IMR-90 (cell line): ENCODE measurements at places on chromosomes 11 and 22. TPM values are rescaled to one million over a fixed set of nuclear protein-coding genes. Genes with fewer than 3 reads are reported as not detected.

NLRP10 gene
- 25.6 and 36.7 TPM in 2 replicates for total RNA-seq

DNA sequence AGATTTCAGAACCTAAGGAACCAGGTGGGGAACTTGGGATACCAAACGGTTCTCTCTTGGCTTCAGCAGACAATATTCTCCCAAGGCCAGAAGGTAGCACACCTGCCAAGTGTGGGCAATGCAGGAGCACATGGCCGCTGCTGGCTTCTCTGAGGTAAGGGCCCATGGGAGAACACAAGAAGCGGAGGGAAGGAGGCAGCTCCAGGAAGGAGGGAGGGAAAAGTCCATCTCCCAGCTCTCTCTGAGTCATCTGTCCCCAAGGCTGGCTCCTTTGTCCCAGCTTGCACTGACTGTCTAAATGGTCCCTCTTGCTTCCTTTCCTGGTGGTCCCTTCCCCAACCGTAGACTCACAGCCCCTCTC, 557.9 kb upstream of the CADM1 start:
- no peak for DNase-seq
- no peak overlapping the region for H3K4me3 ChIP-seq
- no peaks in the 10 kb centered on the region for H3K36me3 ChIP-seq
- no peak overlapping the region for H3K27ac ChIP-seq
- H3K4me1 ChIP-seq = no peaks in the 10 kb centered on the region
- no peaks in the 10 kb centered on the region; the same call in 1 of the 2 replicates for H3K27me3 ChIP-seq

DNA sequence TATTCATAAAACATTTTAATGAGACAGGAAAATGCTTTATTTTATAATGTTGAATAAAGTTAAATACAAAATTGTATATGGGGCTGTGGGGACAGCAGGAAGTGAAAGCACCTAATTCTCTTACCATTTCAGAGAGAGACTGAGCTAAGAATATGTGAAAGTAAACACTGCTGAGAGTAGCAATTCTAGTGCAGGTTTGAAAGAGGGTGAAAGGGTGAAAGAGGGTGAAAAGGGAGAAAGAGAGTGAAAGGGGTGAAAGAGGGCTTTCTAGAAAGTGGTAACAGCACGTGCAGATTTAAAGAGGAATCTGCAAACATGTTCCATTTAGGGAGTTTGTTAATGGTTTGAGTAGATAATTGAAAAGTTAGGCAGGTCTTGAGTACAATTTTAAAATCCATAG, 652.0 kb upstream of the CCDC90B start:
- H3K4me3 ChIP-seq = no peak overlapping the region
- H3K36me3 ChIP-seq = no peaks in the 10 kb centered on the region
- no peaks in the 10 kb centered on the region for H3K27me3 ChIP-seq
- H3K4me1 ChIP-seq = no peaks in the 10 kb centered on the region
- no peak for DNase-seq

GRM5 gene
- total RNA-seq = under 0.01 TPM in 2 replicates

DNA sequence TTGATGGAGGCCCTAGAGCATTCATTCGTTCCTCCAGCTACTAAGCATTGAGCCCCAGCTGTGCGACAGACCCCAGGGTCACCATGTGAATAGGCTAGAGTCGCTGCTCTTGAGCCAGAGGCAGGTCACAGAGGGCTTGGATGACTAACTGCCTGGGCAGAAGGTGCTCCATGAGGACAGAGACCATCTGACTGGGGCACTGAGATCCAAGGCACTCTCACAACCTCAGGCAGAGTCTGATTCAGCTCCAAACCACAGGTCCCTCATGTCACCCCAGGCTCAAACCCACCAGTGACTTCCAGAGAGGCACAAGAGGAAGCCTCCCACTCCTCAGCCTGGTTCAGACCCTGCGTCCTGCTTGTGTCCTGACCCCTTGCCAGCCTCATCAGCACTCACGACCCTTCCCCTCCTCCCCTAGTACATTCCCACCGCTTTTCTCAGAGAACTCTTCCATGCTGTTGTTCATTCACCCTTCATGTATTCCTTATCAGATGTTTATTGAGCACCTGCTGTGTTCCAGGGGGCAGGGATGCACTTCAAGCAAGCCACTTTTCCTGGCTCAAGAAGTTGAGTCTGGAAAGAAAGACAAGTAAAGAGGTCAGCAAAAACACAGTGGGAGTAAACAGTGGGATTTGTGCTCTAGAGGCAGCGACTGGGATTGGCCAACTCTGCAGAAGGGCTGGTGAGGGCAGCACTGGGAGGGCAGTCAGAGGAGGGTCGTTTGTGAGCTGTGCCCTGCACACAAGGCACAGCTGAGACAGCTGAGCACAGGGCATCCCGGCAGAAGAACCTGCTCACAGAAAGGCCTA, 9.3 kb downstream of the OAF start:
- H3K4me1 ChIP-seq = peaks cover 24% of the 10 kb centered on the region
- DNase-seq = no peak
- no peaks in the 10 kb centered on the region for H3K27me3 ChIP-seq
- H3K4me3 ChIP-seq = no peak overlapping the region

DNA sequence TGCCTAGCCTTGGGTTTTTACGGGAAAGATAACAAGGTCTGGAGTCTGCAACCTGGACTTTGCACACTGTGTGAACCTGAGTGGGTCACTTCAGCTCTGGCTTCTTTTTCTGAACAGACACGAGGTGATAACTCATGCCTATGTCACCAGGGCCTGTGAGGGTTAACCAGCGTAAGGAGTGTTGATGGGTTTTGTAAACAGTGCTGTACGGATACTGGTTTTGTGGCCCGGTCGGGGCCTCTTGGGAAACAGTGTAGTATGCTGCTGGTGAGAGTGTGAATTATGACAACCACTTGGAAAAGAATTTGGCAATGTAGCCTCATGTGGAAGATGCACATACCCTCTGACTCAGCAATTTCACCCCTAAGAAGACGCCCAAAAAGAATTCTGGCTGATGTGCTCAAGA, 266.8 kb downstream of the MN1 start:
- H3K4me1 ChIP-seq = peaks cover 8% of the 10 kb centered on the region
- DNase-seq = peak; percentile 77
- no peaks in the 10 kb centered on the region for H3K36me3 ChIP-seq
- peaks cover 19% of the 10 kb centered on the region for H3K27me3 ChIP-seq
- H3K27ac ChIP-seq = no peak overlapping the region
- no peak overlapping the region for H3K4me3 ChIP-seq

FAM180B gene
- not detected in 2 replicates for total RNA-seq

POU2AF2 gene
- not detected in 2 replicates for total RNA-seq

- H3K4me1 ChIP-seq = peaks cover 3% of the 10 kb centered on the region; the same call in 1 of the 2 replicates
- no peak overlapping the region for H3K27ac ChIP-seq
- no peak overlapping the region for H3K4me3 ChIP-seq
- no peaks in the 10 kb centered on the region for H3K27me3 ChIP-seq
- H3K36me3 ChIP-seq = peaks cover 17% of the 10 kb centered on the region
These were observed 10.0 kb upstream of the RRM1 start for GRCh38 chr11:4084406-4085125.

GATD1 gene
- 3.0 and 4.2 TPM in 2 replicates for total RNA-seq

- DNase-seq = no peak
- peaks cover 2% of the 10 kb centered on the region; the same call in 1 of the 2 replicates for H3K4me1 ChIP-seq
- no peaks in the 10 kb centered on the region for H3K36me3 ChIP-seq
- no peak overlapping the region for H3K4me3 ChIP-seq
- H3K27me3 ChIP-seq = no peaks in the 10 kb centered on the region
These were observed 197.1 kb downstream of the ETS1 start for GRCh38 chr11:128390246-128390645.

- peaks cover 11% of the 10 kb centered on the region for H3K4me1 ChIP-seq
- peak overlapping the region; percentile 10; the same call in 1 of the 2 replicates for H3K4me3 ChIP-seq
- DNase-seq = peak; percentile 67
- H3K27me3 ChIP-seq = no peaks in the 10 kb centered on the region; the same call in 1 of the 2 replicates
- no peak overlapping the region for H3K27ac ChIP-seq
These were observed 2.8 kb upstream of the LZTR1 start for GRCh38 chr22:20979243-20979809.

DNA sequence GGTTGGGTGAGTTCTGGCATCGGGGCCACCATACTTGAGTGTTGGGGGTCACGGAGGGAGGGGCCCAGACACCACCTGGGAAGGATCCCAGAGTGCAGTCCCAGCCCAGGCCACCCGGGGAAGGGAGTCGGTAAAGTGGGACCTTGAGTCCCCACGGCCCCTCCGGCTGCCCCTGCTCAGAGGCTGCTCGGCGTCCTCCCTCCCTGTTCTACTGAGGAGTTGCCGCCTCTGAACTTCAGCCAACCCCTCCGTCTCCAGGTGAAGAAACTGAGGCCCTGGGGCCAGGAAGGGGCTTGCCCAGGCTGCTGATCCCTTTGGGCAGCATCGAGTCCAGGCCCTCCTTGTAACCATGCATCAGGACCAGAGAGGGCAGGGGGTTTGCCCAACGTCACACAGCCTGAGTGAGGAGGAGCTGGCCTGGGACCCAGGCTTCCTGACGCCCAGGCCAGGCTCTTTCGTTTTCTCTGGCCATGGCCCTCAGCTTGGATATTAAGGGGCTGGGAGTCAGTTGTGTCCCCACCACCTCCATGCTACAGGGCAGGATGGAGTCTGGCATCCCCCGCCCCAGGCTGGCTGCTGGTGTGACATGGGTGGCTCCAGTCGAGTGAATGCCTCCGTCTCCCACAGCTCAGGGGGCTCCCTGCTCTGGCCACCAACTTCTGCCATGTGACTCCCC, 1.3 kb downstream of the PARVG start:
- no peaks in the 10 kb centered on the region for H3K36me3 ChIP-seq
- H3K27ac ChIP-seq = no peak overlapping the region
- DNase-seq = no peak
- no peaks in the 10 kb centered on the region for H3K4me1 ChIP-seq
- peaks cover 38% of the 10 kb centered on the region for H3K27me3 ChIP-seq

DNA sequence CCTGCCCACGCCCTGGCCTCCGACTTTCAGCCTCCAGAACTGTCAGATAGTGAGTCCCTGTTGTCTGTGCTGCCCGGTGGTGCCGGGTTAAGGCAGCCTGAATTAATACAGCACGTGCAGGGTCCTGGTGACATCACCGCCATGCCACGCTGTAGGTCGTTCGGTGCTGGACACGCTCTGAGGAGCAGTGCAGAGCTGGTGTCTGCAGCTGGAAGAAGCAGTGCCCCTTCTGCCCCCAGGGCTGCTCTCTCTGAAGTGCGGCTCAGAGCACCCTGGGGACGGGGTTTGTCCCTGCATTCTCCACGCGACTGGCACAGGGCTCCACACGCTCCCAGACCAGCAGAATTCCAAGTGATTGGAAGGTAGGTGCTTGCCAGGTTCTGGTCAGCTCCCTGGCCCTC, 831.5 kb downstream of the TBC1D22A start:
- no peak for DNase-seq
- no peak overlapping the region for H3K4me3 ChIP-seq
- H3K27me3 ChIP-seq = no peaks in the 10 kb centered on the region
- H3K4me1 ChIP-seq = no peaks in the 10 kb centered on the region

DNA sequence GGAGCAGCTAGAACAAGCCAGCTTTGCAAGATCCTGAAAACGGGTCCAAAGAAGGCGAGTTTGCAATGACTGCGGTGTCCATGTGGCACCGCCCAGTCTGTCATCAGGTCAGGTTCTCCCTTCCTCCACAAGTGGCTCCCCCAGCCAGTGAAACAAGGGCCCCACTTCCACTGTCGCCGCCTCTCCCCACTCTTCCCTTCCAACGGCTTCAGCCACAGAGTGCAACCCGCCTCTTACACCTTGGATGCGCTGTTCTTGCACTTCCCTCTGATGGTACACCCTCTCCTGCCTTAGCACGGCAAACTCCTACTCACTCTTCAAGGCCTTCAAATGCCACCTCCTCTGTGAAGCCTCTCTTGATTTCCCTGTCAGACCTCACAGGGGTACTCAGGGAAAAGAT, 10.8 kb upstream of the TCF20 start:
- H3K27me3 ChIP-seq = peaks cover 44% of the 10 kb centered on the region
- H3K4me1 ChIP-seq = no peaks in the 10 kb centered on the region
- H3K36me3 ChIP-seq = no peaks in the 10 kb centered on the region
- no peak overlapping the region for H3K27ac ChIP-seq
- H3K4me3 ChIP-seq = no peak overlapping the region
- no peak for DNase-seq

GRCh38 chr11:11641581-11641980, 19.8 kb upstream of the GALNT18 start:
- no peak overlapping the region for H3K4me3 ChIP-seq
- H3K36me3 ChIP-seq = no peaks in the 10 kb centered on the region
- H3K27ac ChIP-seq = no peak overlapping the region
- 0 out of 2 replicates have a peak, but pooled peaks cover 1% of the 10 kb centered on the region for H3K4me1 ChIP-seq

DNA sequence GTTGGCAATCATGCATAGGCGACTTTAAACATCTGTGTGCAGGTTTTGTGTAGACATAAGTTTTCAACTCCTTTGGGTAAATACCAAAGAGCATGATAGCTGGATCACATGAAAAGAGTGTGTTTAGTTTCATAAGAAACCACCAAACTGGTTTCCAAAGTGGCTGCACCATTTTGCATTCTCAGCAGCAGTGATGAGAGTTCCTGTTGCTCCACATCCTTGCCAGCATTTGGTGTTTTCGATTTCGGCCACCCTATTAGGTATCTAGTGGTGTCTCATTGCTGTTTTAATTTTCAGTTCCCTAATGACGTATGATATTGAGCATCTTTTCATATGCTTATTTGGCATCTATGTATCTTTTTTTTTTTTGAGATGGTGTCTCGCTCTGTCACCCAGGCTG, 62.8 kb upstream of the CCND1 start:
- H3K36me3 ChIP-seq = no peaks in the 10 kb centered on the region
- peaks cover 15% of the 10 kb centered on the region; the same call in 1 of the 2 replicates for H3K27me3 ChIP-seq
- no peak overlapping the region for H3K4me3 ChIP-seq
- no peak for DNase-seq
- H3K27ac ChIP-seq = no peak overlapping the region

MMP10 gene
- not detected in 2 replicates for total RNA-seq

- peaks cover 26% of the 10 kb centered on the region for H3K36me3 ChIP-seq
- no peak overlapping the region for H3K27ac ChIP-seq
- H3K27me3 ChIP-seq = no peaks in the 10 kb centered on the region
- H3K4me1 ChIP-seq = no peaks in the 10 kb centered on the region
- no peak for DNase-seq
These were observed 23.9 kb upstream of the TFIP11 start for GRCh38 chr22:26536056-26536761.

FZD4 gene
- 7.7 and 10.3 TPM in 2 replicates for total RNA-seq

KRTAP5-10 gene
- total RNA-seq = not detected in 2 replicates

THAP7 gene
- total RNA-seq = 13.3 and 14.2 TPM in 2 replicates

TUB gene
- total RNA-seq = 10.8 and 12.9 TPM in 2 replicates

PGA5 gene
- not detected in 2 replicates for total RNA-seq

- peak; percentile 46 for DNase-seq
- no peak overlapping the region for H3K4me3 ChIP-seq
- H3K27ac ChIP-seq = no peak overlapping the region
- H3K27me3 ChIP-seq = 0 out of 2 replicates have a peak, but pooled peaks cover 3% of the 10 kb centered on the region
- H3K36me3 ChIP-seq = peaks cover 2% of the 10 kb centered on the region; the same call in 1 of the 2 replicates
These were observed 4.1 kb downstream of the LRRC32 start for GRCh38 chr11:76666408-76666807.

OR2AT4 gene
- total RNA-seq = not detected in 2 replicates

TNNT3 gene
- not detected in 2 replicates for total RNA-seq

- H3K4me3 ChIP-seq = no peak overlapping the region
- H3K36me3 ChIP-seq = no peaks in the 10 kb centered on the region
- H3K4me1 ChIP-seq = no peaks in the 10 kb centered on the region
- H3K27me3 ChIP-seq = no peaks in the 10 kb centered on the region
These were observed 29.3 kb downstream of the DMC1 start for GRCh38 chr22:38540701-38541100.

DNA sequence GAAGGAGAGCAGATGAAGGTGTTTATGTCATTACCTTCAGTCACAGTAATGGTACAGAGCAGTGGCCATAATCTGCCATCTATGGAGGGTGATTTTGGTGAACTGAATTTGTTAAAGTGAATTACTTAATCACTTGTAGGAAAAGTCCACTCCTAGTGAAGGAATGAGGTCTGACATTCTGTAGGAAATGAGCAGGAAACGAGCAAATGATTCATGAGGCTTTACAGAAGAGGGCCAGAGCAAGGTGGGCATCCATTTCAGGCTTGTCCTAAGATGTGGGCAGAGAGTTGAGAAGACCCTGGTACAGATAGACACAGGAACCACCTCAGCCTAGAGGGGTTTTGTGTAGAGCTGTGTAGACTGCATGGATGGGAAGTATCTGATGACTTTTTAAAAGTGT, 6.0 kb upstream of the SGSM3 start:
- H3K27me3 ChIP-seq = no peaks in the 10 kb centered on the region
- no peak overlapping the region for H3K4me3 ChIP-seq
- no peak for DNase-seq
- H3K4me1 ChIP-seq = peaks cover 4% of the 10 kb centered on the region
- peaks cover 58% of the 10 kb centered on the region for H3K36me3 ChIP-seq
